ENCODE measurements at places on chromosomes 1 and 21.

GRCh38 chr1:26579681-26580111 lies 50.1 kb downstream of the RPS6KA1 start:
- no peak for DNase-seq

DNA sequence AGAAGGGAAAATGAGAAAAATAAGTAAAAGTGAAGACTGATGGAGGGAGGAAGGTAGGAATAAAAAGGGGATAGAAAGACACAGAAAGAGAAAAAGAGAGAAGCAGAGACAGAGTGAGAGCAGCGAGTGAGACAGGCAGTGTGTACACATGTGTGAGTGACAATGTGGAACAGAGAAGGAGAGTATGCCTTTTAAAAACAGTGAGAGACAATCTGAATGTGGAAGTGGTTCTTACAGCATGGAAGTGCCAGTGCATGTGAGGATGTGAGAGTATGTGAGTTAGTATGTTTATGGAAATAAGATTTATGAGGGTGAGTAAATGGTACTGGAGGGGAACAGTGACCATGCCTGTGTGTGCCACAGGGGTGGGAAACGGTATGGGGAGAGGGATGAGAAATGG lies 1.2 kb downstream of the NEGR1 start:
- no peak for DNase-seq

DNA sequence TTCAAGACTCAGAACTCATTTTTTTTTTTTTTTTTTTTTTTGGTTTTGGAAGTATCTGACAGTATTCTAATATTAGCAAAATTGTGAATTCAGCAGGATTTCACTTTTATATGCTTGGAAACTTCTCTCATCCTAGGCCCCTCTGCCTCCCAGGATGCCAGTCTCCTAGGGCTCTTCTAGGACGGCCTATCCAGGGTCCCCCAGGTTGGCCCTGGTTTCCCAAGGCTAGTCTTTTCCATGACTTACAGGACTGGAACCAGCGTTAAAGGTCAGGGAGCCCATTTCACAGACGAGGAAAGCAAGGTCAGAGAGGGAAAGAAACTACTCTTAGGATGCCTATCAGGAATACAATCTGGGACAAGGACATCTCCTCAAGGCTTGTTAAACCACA lies 412.5 kb downstream of the PTPRU start:
- no peak for DNase-seq

- DNase-seq, result no peak
Observed at GRCh38 chr21:14863745-14864210, 201.0 kb downstream of the NRIP1 start.

GRCh38 chr1:119549719-119550132 lies 42.7 kb downstream of the HSD3B1 start:
- no peak for DNase-seq

DNA sequence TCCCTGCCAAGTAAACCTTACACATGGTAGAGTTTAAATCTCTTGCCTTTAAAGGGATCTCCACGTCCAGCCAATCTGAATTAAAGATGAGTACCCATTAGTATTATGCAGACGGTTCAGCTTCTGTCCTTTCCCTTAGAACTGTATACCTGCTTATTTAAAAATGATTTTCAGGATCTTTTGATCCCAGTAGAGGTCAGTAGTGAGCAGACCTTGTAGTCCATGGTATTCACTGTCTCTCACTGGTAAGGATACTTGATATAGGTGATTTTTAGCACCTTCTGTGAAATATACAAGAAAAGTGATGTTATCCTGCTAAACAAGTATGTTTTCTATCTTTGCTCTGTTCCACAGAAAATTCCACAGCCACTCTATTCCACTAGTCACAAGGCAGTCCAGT lies 1211.6 kb upstream of the ADGRL4 start:
- DNase-seq, result no peak

- DNase-seq, result no peak
Observed at GRCh38 chr1:33143698-33144097, 38.1 kb downstream of the TRIM62 start.
